ENCODE measurements at places on chromosomes 1 and 21.

DNA sequence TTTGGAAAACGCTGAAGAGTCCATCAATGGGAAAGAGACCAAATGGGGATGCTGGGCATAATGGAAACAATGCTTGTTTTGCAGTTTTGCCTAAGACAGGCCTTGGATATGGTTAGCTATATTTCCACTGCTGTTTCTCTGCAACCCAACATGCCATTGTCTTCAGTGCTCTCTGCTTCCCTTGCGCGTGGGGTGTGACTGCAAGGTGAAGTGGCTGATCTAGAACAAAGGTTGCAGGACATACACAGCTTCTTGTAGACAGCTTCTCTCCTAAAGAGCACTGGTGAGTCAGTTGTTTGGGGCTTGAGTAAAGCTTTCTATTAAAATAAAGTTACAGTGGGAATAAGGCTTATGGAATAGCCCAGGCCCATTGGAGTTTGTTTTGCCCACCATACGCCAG lies 33.0 kb downstream of the RUNX1 start:
- DNase-seq, result no peak

DNA sequence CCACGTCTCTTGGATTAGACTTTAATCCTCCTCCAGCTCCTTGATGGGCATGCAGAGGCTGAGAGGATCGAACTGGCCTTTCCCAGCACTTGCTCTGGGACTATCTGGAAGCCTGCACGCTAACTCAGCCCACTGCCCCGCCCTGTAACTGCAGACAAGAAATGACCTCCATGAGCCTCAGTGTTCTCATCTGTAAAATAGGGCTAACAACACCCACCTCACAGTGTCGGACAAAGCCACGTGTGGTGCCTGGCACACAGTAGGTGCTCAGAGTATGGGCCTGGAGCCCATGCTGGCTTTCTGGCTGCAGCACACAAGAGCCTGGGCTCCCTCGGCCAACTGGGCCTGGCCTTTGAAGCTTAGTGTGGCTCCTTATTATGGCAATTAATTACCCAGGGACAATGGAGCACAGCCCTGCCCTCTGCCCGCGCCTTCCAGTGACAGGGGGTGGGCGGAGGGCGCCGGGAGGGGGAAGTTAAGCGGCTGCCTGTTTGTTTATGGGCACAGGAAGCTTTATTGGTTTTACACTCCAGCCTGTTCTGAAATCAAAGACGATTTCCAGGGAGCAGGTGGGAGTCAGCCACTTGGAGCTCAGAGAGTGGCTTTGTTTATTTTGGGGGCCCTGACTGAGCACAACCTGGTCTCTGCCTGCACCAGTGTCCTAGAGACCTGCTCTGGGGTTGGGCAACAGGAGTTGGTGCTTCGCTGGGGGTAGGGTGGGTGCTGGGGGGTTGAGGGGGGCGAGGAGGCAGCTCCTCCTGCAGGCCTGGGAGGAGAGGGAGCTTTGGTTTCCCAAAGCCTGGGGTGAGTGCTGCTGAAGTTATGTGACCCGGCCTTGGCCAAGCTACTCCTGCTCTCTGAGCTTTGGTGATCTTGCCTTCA lies 31.0 kb downstream of the PAX7 start:
- DNase-seq, result no peak

DNA sequence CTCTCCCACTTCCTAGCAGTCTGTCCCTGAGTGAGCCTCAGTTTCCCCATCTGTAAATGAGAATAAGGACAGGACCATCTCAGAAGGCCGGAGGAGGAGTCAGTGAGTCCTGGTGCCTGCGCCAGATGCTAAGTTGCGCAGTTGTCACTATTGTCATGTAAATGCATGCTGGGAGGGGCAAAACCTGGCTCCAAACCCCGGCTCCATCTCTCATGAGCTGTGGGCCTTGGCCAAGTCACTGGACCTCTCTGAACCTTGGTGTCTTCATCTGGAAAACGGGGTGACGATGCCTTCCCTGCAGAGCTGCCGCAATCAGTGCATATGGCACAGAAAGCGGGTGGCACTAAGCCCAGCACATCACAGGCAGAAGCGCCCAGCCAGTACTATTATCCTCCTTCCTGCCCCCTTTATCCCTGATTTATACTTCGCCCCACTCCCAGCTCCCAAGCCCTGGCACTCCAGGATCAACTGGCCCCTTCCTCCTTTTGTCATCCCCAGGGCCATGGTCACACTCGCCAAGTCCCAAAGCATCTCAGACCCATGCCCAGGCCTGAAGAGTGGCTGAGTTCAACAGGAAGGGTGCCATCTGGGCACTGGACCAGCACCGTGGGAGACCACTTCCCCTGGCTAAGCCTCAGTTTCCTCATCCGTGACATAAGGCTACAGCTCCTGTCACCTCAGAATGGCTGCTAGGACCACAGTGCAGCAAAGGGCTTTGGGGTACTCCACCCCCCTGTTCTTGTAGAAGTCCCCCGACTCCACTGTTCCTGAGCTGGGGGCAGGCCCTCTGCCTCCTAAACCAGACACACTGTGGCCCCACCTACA lies 4.3 kb upstream of the PLEKHG5 start:
- no peak for DNase-seq

- DNase-seq, result no peak
Measured at GRCh38 chr1:73662526-73662925, 535.5 kb downstream of the LRRIQ3 start.

DNA sequence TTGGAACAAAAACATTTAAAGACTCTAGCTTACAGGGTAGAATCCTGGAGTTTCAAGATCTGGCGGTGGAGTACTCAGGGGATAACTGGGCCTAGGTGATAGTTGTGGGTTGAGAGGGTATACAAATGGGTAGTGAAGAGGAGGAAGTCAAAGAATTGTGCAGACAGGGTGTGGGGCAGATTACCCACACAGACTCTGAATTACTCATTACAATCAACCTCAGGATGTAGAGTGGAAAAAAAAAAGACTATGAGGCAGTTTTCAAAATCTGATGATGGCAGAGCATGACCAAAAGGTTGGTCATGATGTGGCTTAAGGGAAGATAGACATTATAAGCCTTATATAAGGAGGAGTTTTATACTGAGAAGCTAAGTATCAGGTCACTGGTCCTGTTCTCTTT lies 44.1 kb upstream of the GLIS1 start:
- DNase-seq, result peak; percentile 5

DNA sequence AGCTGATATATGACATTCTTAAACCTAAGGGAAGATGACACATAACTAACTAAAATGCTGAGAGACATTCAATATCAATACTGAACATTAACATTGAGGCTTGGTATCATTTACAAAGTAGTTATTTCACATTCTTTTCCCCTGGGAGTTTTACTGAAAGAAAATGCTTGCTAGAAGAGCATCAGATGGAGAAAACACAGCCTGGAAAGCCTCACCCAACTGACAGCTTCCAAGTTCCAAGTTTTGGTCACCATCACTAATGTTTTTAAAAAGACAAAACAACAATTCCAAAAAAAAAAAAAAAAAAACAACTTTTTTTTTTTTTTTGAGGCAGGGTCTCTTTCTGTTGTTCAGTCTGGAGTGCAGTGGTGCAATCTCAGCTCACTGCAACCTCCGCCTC lies 80.6 kb downstream of the DSCAM start:
- DNase-seq, result no peak

- DNase-seq, result peak; percentile 79
Measured at GRCh38 chr1:26744075-26744959, 43.4 kb upstream of the PIGV start.

GRCh38 chr1:110130989-110131388 lies 18.7 kb downstream of the UBL4B start:
- DNase-seq, result no peak

GRCh38 chr1:66533804-66534740 lies at the start of gene SGIP1:
SGIP1 (plus strand) TSS chr1:66534153; CDS start chr1:66534359, 206 bp downstream.
- DNase-seq, result no peak

- DNase-seq, result no peak
Measured at GRCh38 chr1:230548357-230548756, 93.9 kb upstream of the COG2 start.

DNA sequence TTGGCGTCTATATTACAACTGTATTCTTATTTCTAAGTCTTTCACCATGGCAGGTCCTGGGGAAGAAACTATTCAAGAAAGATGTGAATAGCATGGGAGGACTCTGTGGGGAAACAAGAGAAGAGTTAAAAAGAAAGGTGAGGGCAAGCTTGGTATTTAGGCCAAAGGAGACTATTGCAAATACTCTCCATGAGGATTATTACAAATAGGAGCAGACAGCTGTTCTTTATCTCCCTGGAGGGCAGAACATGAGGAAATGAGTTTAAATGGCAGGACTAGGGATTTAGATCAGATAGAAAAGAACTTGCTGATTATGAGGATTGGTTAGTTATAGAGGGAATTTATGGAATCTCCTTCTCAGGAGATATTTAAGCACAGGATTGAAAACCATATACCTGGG lies 186.8 kb downstream of the CDC7 start:
- no peak for DNase-seq

DNA sequence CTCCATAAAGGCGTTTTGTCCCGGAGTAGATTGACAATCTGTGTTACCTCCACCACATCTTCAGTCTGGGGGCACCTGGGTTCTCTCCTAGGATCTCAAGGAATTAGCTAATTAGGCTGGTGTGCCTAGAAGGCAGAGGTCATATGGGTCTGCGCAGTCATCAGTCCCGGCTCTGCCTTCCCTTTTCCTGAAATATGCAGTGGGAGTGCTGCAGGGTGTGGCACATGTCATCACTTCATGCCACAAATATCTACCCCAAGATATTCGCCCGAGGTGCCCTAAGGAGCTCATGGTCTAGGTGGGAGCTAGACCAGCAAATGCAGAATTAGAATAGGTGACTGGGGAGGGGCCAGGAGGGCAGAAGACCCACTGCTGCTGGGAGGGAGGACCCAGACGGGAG lies 42.9 kb downstream of the ACTL8 start:
- DNase-seq, result no peak

- DNase-seq, result no peak
Measured at GRCh38 chr1:110816945-110817344, 56.0 kb upstream of the CD53 start.

- no peak for DNase-seq
Measured at GRCh38 chr1:53057127-53057526, 4.9 kb upstream of the PODN start.

GRCh38 chr1:221337106-221337505 lies 404.8 kb downstream of the DUSP10 start:
- DNase-seq, result no peak

DNA sequence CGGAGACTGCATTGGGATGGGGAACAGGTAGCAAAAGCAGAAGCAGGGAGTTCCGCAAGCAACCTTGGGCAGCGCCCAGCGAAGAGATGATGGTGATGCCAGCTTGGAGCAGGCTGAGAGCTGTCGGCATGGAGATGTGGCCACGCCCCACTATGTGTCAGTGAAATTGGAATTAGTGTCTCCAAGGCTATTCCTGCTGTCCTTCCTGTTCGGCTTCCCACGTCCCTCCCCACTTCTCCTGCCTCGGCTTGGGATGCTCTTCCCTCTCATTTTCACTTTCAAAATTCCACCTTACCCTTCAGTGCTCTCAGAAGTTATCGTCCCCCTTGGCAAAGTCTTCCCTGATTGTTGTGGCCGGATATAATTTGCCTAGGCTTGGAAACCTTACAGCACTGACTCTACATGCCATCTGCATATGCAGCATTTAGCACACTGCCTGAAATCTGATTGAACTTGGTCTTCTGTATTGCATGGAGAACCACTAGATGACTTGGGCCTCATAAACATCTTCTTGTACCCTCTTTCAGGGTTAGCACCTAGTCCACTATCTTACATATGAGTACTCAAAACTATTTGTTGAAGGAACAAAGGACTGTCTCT lies 270.7 kb upstream of the RUNX1 start:
- no peak for DNase-seq

DNA sequence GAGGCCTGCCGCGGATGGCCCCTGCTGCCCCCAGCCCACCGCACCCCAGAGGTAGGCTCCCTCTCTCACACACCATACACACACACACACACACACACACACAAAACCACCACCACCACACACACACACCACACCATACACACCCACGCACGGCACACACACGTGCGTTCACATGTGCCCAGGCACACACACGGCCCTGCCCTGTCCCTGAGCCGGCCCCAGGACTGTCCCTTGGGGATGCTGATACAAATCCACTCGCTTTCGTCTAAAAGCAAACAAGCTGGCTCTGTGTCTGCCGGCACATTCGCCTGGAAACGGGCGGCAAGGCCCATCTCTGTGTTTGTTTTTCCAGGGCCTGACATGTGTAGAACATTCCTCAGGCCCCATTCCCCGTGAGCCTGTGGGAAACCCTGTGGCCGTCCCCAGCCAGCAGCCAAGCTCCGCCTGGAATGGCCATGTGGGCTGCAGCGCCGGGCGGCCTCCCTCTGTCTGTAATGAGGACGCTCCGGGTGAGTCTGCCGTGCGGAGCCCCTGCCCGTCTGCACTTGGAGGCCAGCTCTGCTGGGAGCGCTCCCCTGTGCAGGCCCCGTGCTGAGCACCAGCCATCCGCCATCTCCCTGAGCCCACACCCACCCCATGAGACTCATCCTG lies 67.4 kb downstream of the DMRTB1 start:
- no peak for DNase-seq

GRCh38 chr1:68558321-68559026 lies 61.6 kb upstream of the DEPDC1 start:
- no peak for DNase-seq

DNA sequence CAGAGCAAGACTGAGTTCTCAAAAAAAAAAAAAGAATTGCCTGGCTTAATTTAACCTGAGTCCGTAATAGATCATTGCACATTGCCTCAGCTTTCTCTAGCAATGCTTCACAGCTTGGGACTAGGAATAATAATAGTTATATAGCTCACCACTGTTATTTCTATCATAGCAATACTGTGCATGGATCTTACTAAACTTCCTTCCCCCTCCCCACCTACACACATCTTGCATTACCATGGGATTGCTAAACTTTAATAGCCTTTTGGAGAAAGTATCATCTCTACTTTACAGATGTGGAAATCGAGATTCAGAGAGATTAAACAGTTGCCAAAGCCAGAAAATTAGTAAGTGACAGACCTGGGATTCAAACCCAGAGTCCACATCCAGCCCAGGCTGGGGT lies 99.4 kb downstream of the ATP5PO start:
- no peak for DNase-seq

DNA sequence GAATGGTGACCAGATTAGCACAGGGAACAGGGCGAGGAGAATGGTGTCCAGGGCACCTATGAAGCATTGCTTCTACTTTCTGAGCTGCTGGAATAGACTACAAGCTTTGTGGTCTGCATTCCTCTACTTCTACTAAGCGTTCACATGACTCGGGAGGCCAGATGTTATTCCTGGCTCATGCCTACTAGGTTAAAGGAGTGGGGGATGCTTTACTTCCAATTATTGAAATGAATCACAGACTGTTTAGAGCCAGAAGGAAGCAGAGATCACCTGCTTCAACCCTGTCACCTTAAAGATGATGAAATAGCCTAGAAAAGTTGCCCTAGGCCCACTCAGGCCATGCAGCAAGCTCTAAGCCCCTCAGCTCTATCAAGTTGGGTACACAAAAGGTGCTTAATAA lies 633.5 kb downstream of the KIF26B start:
- no peak for DNase-seq
